Epithelial cell of proximal tubule (primary cell): ENCODE measurements at places on chromosomes 5 and 9.

DNA sequence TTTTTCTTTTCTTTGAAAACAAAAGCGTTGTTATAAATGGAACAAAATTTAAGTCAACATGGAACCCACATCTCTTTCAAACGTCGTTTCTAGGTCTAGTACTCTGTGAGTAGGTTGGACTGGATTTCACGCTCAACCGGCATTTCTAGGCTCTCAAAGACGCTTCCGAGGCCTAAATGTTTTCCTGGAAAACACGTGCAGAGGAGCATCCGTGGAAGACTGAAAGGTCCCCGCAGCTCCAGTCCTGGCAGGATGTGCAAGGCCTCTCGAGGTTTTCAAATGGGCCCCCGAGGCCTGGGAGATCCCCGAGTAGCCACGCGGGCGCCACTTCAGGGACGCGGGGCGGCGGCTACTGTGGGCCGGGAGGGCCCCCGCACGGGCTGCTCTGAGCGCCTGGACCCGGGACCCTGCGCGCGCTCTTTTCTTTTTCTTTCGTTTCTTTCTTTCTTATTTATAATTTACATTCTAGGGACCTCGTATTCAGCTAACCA is 4.2 kb upstream of the IRX2 start:
- no peak for DNase-seq

- DNase-seq: no peak
These were observed 48.4 kb downstream of the SEC61B start for GRCh38 chr9:99270491-99270890.

- DNase-seq: no peak
These were observed 112.6 kb upstream of the RASA1 start for GRCh38 chr5:87155106-87155505.

- DNase-seq: no peak
These were observed 712.1 kb upstream of the MEF2C start for GRCh38 chr5:89595056-89595455.

- peak; percentile 1 for DNase-seq
These were observed at the start of gene SGCD for GRCh38 chr5:156326718-156327259. SGCD (plus strand) TSS chr5:156327164.

GRCh38 chr9:34375901-34376595 is 650 bp downstream of the MYORG start:
- DNase-seq: no peak

DNA sequence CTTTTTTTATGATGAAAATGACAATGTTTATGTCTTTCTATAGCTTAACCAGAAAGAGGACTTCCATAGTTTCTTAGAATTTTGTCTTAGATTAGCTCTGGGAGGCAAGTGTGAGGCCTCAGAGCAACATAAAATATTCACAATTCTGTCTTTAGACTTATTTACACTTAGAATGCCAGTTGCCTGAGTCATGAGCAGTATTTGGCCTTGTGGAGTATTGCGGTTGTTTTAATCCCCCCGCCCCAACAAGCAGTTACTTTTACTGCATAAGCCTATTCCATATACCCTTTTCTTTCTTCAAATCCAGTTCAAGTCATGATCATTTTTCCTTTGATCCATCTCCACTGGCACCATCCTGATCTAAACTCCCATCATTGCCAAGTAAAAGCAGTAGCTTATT is 198.0 kb upstream of the EGFLAM start:
- DNase-seq: no peak

DNA sequence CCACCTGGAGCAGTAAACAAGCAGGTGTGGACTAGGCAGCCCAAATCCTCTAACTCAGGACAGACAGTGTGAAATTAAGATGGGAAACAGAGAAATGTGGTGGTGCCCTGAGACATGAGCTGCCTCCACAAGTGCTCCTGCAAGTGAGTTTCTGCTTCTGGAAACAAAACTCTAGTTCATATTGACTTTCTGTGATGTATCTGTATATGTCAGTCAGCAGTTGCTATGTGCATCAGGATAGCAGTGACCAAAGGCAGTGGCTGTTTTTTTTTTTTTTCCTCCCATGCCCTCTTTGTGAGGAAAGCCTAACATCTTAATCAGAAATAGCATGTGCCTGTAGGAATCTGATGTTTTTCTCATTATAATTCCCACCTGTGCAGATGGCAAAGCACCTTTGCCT is 318.4 kb upstream of the SEMA6A start:
- DNase-seq: no peak

DNA sequence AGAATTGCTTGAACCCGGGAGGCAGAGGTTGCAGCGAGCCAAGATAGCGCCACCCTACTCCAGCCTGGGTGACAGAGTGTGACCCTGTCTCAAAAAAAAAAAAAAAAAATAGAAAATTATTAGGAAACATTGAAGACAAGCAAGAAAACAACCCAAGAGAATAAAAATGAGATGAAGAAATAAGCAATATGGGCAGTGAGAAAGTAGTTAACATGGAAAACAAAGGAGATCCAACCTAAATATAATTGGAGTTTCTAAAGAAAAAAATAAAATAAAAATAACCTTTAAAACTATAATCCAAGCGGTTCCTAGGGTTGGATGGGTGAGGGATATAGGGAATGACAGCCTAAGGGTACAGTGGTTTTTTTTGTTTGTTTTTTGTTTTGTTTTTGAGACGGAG is 71.9 kb downstream of the FBXW11 start:
- DNase-seq: no peak

DNA sequence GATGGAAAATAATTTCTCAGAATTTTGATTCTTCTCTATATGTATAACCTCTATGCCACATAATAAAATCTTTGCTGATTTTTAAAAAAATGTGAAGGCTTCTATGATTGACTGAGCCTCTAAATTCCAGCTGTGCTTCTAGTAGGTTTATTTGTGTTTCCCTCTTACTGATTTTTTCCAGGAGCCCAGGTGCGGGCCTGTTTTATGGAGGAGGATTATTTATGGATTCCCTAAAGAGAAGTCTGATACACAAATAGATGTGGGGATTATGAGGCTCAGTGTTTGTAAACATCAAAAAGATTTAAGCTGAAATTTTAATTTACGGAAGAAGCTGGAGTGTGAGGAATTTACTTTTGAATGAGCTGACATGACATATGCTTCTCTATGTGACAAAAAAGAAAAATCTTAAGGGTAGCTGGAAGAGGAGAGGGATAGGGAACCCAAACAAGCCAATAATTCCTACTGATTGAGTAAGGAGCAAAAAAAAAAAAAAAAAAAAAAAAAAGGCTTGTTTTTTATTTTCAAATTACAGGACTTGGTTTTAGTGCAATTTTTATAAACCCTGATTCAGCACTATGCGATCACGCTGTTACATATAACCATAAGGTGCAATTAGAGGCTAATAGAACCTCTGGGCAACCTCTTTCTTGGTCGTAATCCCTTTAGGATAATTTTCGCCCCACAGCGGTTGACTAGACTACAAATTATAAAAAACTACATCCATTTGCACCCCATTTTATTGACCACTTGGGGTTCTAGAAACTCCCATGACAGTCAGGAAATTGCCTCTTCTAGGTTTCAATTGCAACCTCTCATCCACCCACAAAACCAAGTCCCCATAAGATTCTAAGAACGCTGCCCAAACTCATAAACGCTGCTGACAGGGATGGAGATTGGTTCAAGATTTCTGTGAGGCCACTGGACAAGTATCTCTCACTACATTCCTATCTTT is 44.4 kb upstream of the RAI14 start:
- DNase-seq: no peak
